Stimulated activated CD4-positive, alpha-beta T cell treated with anti-CD3 and anti-CD28 coated beads, Interleukin-4, amount 100 ng/mL, for 48 hours (primary cell): ENCODE measurements at places on chromosomes 2 and 18.

DNA sequence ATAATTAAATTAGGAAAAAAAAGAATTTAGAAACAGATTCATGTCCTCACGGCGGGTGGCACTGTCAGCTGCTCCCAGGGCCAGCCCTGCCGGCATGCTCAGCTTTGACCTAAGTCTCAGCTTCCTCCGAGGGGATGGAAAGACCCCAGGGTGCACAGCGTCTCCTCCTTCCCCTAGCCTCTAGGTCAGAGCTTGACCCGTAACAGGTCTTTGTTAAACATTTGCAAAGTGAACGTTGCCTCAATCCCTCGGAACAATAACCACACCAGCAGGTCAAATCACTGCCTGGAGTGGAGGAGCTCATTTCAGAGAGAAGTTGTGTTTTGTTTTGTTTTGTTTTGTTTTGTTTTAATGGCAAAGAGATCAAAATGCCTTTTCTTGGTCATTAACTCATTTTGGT lies 171.3 kb downstream of the TMEM18 start:
- no peak for DNase-seq

GRCh38 chr2:152537081-152537651 lies 180.1 kb downstream of the PRPF40A start:
- no peak for DNase-seq

GRCh38 chr2:172924097-172924660 lies 151.5 kb upstream of the MAP3K20 start:
- DNase-seq, result no peak

GRCh38 chr2:72916743-72917137 lies 579 bp upstream of the EMX1 start:
- no peak for DNase-seq

GRCh38 chr18:57441071-57441794 lies 6.1 kb downstream of the ONECUT2 start:
- DNase-seq, result no peak

DNA sequence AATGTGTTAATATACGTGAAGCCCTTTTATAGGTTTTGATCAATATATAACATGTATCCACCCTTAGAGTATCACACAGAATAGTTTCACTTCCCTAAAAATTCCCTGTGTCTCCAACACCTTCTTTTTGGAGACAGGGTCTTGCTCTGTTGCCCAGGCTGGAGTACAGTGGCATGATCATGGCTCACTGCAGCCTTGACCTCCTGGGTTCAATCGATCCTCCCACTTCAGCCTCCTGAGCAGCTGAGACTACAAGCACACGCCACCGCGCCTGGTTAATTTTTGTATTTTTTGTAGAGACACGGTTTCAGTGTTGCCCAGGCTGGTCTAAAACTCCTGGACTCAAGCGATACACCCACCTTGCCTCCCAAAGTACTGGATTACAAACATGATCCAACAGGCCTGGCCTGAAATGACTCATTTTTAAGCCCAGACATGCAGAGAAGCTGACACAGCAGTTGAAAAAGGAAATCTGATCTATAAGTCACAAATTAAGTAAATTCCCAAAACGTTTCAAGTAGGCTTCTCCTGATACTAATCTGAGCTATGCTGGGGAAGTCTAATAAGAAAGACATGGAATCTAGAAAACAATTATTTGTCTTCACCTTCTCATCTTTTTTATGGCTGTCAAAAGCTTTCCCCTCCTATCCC lies 2.9 kb downstream of the DUSP11 start:
- DNase-seq, result no peak

DNA sequence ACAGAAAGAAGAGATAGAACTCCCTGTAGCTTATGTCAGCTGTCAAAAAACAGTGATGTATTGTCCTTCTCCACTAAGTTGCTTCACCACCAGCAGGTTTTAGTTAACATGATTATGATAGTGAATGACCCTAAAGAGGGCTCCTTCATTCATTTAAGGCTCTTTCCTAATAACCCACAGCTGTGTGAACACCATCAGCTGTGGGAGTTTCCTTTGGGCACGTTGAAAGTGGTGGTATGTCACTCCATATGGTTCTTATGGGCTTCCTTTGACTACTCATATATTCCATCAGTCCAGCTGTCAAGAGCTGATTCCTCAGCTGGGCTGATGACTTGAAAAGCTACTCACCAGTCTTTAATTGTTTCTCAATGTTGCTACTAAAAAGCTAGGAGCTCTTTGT lies 210.3 kb downstream of the UBE2E3 start:
- DNase-seq, result no peak

DNA sequence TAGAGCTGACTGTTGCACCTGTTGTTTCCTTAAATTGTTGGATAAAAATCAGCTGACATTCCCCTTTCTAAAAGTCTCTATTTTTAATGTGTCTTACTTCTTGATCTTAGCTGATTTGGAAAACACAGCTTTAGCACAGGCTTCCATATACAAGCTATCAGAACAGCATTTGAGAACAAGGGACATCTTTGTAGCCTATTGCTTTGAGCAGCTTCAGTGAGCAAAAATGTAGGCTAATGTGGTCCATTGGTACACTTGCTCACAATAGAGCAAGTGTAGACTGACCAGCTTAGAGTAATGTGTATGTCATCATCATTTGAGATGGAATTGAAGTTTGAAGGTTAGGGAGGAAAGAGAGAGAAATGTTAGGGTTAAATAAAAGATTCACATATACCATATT lies 7.0 kb downstream of the INPP1 start:
- DNase-seq, result no peak

DNA sequence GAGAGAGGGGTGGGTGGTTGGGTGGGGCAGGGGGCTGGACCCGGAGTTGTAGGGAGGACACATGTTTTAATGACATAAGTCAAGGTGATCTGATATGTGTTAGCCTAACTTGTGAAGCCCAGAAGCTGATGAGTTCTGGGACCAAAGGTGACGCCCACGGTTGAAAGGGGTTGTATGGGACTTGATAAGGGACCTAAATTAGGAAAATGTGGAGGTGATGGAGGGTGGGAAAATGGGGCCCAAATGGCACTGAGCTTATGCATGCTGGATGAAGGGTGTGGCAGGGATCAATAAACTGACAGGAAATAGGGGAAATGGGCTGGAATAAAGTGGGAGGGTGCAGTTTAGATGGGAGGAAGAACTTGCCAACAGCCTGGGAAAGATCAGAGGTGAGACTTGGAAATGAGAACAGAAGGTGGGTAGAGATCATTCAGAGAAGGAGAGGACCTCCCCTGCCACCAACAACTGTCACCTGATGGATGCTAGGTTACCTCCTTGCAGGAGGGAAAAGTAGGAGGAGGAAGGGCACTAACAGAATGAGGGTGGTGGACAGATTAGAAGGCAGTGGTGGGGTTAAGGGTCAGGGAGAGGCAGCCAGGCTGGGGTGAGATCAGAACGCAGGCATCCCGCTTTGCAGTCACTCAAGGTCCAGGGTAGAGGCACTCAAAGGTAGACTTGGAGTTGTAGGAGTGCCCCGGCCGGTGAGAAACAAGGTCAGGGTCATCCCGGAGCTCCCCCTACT lies 15.3 kb downstream of the WNT10A start:
- DNase-seq, result no peak

DNA sequence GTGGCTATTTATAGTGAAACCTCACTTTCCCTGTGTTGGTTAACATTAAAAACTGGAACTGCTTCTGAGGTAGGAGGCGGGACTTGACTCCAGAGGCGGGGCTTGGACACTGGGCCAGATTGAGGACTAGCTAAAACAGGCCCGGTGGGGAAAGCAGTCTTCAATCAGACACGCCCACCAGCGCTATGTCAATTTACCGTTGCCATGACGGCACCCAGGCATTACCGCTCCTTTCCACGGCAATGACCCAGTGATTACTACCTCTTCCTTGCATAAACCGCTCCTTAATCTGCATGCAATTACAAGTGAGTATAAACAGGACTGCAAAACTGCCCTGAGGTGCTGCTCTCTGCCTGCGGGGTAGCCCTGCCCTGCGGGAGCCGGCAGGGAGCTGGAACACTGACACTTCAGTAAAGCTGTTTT lies 35.3 kb downstream of the LRRFIP1 start:
- DNase-seq, result peak; percentile 19

- no peak for DNase-seq
Measured at GRCh38 chr2:216533609-216534008, 35.0 kb downstream of the RPL37A start.

DNA sequence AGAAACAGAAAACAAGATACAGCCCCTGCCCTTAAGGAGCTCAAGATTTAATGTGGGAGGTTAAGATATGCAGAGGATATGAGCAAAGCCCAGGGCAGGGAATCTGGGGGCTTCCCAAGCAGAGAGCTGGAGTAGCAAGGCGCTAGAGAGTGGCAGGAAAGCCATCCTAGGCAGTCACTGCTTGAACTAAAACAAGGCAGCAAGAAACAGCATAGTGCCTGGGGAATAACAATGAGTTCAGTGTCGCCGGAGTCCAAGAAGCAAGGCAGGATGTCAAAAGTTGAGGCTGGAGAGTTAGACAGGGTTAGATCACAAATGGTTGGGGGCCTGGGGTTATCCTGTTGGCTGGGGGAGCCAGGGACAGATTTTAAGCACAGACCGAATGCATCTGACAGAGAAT lies 24.6 kb downstream of the CDH2 start:
- DNase-seq, result no peak

DNA sequence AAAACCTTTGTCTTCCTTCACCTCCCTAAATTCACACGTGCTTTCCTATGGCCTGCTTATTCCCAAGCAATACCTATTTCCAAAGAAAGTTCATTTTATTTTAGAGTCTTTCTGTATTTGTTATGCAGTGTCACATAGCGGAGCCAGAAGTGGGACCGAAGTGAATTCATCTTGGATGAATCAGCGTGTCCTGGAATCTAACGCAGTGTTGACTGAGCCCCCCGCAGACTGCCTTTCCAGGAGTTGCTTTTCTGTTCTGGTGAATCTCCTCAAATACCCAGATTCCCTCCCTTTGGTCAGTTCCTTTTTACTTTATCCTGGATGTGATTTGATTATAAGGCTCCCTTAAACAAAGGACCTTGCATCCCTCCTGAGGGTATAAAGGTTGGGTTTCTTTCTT lies 10.8 kb downstream of the ALPP start:
- no peak for DNase-seq

DNA sequence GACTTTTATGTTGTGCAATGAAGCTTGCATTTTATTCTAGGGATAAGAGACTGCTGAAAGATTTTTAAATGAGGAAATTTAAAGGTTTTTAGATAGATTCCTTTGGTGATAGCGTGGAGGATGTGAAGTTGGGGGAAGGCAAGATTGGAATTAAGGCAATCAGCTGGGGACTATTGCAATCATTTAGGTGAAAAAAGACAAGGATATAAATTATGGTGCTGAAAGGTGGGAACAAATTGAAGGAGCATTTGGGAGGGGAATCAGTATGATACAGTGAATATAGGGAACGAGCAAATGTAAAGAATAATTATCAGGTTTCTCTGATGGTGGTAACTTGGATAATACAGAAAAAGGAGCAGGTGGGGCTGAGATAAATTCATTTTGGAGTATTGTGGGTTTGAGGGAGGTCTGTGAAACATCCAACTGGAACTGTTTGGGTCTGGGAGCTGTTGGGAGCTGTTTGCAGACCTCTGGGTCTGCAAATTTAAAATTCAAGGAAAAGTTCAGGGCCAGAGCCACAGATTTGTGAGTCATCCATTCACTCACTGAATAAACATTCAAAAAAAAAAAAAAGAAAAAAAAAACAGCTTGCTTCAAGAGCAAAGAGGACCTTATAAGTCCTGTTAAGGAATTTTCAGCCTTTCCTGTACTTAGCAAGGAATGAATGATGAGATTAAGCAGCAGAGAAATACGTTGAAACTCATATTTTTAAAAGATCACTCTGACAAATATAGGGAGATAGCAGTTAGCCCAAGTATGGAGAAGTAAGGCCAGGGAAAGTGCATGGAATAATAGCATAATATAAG lies 257.5 kb upstream of the FN1 start:
- no peak for DNase-seq

DNA sequence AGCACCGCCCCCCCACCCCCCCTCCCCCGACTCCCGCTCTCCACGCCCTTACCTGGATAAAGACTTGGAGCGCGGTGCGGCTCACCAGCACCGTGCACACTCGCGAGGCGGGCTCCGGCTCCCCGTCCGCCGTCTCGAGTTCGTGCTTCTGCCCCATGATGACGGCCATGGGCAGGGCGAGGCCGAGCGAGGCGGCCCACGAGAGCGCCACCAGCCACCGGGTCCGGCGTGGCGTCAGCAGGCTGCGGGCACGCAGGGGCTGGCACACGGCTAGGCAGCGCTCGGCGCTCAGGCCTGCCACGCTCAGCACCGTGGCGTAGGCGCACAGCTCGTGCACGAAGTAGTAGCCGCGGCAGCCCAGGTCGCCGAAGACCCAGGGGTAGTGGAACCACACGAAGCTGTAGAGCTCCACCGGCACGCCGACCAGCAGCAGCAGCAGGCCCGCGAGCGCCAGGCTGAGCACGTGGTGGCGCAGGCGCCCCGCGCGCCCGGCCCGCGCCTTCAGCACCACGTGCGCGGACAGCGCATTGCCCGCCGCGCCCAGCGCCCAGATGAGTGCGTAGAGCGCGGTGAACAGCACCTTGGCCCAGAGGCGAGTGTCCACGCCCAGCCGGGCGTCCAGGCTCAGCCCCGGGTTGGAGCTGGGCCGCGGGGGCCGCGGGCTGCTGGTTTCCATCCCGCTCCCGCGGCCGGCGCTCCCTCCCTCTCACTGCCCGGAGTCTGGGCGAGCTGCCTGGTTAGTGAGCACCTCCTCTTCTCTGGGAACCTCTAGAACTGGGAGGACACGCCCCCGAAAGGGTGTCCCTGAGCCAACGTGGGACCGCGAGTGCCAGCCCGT lies at the start of gene NTSR2:
Gene NTSR2 (minus strand): TSS at position 742 of the 838 bp plus-strand sequence. CDS start 66 bp downstream, at position 676.
- peak; percentile 40 for DNase-seq

DNA sequence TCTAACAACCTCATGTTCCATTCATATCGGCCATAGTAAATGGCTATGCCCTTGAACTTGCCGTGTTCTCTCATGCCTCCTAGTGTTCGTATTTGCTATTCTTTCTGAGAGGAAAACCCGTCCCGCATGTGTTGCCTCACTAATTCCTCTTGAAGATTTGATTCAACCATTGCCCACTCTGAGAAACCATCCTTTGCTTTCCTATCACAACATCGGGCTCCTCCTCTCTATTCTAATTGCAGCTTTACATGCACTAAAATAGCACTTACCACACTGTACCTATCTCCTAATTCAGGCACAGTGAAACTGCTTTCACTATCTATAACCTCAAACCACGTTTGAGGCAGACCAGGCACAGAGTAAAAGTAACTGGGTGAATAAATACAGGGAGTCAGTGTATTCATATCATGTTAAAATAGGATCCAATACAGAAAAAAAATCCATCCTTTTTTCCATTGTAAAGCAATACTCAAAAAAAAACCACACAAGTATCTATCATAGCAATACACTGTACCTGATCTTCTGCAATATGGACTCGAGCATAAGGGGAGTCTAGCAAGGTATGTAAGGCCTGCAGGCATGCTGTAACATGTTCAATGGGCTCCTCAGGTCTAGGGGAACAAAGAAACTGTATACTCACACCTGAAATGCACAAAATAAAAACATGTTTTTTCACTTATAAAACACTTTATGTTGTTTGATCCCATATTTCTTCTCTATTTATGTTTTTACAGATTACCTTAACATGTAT lies 39.0 kb upstream of the STRN start:
- no peak for DNase-seq

DNA sequence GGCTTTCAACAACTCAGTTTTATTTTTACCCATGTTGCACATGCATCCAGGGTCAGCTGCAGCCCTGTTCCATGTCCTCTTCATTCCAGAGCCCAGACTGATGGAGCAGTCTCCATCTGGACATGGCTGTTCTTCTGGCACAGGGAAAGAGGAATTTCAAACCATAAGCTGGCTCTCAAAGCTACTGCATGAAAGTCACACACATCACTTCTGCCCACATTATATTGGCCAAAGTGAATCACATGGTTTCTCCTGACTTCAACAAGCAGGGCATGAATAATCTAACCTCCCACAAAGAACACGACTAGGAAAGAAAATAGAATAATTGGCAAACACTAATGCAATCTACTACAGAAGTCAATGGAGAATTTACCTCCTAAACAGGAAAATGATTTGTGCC lies 94.2 kb downstream of the FTCDNL1 start:
- no peak for DNase-seq
